ENCODE measurements at places on chromosomes 5 and 9.
A peak's percentile ranks its signal among the peaks of the same experiment; 100 is the strongest.

- DNase-seq: no peak
Measured at GRCh38 chr5:82984786-82985735, 92.1 kb downstream of the TMEM167A start.

GRCh38 chr5:159341906-159342310 is 11.6 kb upstream of the IL12B start:
- peak; percentile 97 for DNase-seq

DNA sequence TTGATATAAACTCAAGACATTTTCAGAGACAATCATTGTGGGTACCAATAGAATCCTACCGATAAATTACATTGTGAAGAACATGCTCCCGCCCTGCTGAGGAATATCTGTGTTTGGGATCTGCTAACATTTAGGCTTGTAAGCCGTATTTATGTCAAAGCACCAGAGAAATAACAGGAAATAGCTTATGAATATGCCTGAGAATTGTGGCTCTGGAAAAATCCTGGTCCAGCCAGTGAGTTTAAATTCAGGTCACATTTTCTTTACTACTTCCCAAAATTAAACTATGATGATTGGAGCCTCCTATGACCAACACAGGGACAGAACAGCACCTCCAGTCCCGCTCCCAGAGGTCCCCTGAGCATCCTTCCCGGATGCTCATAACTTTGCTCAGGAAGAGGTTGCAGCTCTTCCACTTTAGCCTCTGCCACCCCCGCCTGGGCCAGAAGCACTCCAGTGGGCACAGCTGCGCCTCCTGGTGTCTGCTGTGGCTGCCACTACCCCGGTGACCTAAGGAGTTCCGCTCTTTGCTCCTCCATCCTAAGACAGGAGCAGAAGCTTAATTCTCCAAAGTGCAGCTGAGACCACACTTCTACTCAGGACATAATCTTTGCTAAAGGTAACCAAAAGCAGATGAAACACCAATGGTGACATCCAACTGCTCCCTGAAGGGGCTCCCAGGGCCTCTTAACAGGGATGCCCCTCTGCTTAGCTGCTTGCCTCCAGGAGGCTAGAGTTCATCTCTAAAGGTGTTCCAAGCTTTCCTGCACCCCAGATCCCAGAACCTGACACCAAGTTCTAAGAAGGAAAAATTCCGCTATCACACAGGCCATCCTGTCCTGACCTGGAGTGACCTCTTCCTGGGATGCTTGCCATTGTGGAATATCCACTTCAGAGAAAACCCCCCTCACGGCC is 58.8 kb downstream of the SLC1A1 start:
- peak; percentile 41 for DNase-seq

- DNase-seq: peak; percentile 94
Measured at GRCh38 chr5:90409318-90410177, at the start of gene CETN3. TSS of gene CETN3 (minus strand) at chr5:90409756. CDS start at chr5:90409661, 95 bp downstream.

DNA sequence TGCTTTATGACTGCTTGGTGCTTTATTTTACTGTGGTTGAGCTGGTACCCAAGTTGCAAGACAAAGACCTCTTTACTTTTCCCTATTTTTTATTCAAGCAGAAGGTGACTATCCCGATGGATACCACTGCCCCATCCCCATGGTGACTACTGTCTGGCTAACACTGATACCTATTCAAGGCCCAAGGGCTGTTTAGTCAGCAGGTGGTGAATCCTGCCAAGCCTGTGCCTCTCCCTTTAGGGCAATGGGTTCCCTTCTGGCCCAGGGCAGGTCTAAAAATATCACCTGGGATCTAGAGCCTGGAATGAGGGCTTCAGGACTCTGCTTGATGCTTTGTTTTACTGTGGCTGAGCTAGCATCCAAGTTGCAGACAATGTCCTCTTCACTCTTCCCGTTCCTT is 510.0 kb upstream of the GRAMD2B start:
- DNase-seq: no peak

DNA sequence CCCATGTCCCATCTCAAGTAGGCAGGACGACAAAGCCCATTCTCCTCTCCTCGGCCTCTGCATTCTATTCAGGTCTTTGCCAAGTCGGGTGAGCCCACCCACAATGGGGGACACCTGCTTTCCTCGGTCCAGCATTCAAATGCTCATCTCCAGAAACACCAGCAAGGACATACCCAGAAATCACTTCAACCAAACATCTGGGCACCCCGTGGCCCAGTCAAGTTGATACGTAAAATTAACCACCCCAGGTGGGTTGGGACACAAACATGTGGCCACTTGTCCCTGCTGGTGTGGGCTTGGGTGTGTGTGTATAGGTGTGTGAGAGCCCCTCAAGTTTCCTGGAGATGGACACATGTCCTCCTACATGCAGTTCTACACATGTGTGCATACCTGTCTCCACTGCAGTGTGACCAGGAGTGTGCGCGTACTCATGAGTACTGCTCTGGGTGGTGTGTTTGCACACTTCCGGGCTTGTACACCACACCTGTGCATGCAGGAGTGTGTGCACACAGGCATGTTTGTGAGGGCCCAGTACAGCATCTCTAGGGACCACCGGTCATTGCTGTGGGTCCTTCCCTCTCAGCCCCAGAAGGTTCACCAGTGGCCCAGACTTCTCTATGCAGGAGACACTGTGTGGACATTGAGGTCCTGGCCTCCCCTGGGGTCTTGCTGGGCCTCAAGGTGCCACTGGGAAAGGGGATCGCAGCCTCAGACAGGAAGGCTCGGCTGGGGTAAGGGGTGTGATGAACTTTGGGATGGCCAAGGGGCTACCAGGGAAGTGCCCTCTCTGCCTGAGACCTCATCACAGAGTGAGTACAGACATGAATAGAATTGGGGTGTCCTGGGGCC is 35.4 kb upstream of the RXRA start:
- DNase-seq: no peak

Measured in NB4 (cell line).